ENCODE measurements at places on chromosomes 12 and 14.

DNA sequence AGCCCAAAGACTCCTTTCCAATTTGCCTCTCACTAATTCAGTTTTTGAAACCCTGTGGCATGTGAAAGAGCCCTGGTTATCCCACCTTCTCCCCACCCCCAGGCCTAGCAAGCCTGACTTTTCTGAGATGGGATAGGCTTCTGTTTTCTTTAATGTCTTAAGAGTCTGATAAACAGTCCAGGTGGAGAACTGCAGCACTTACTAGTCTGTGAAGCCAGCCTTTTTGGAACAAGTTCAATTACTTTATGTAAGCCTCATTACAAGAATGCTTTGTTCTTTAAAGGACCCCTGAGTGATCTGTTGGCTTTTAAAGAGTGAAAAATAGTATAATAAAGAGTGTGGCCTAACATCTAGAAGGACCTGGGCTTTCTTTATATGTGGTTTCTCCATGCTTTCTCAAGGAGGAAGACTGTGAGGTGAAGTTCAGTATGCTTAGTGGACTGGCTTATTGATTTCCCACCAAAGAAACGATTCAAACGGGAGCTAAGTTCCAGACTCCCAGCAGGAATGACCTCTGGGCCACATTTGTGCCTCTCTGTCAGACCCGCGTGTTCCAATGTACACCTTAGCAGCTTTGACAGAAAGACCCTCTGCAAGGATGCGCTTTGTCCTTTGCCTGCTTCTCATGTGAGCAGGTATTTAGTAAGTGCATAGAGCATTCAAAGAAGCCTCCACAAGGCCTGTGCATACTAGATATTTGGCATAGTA is 129.5 kb downstream of the DAAM1 start:
- no peak for DNase-seq

GRCh38 chr12:52980650-52981423 is 25.4 kb upstream of the EIF4B start:
- peak; percentile 79 for DNase-seq

- no peak for DNase-seq
Observed at GRCh38 chr14:74083784-74084276, 423 bp downstream of the ALDH6A1 start.

DNA sequence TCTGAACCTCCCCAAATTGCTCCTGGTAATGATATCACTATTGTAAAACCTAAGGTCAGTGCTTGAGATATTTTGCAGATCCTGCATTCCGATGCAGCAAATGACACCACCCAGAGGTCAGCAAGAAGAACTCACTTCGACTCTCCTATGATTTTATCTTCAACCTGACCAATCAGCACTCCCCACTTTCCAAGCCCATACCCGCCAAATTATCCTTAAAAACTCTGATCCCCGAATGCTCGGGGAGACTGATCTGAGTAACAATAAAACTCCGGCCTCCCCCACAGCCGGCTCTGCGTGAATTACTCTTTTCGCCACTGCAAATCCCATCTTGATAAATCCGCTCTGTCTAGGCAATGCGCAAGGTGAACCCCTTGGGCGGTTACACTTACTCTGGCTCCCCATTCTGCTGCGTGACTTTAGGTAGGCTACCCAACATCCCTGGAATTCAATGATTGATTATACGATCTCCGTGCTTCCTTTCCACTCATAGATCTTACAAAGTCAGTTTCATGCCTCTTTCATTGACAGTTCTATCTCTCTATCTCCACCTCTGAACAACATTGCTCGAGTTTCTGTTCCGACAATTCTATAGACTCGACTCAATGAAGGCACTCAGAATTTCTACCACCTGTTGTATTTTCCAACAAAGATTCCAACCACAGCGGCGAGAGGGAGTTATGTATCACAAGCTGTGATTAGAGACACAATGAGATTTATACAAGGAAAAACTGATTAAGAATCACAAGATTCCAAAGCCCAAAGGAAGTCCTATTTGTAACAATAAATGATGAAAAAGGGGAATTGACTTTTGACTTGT is 939 bp downstream of the NPC2 start:
- DNase-seq, result peak; percentile 55

- no peak for DNase-seq
Observed at GRCh38 chr14:43872222-43872621, 634.9 kb downstream of the FSCB start.

DNA sequence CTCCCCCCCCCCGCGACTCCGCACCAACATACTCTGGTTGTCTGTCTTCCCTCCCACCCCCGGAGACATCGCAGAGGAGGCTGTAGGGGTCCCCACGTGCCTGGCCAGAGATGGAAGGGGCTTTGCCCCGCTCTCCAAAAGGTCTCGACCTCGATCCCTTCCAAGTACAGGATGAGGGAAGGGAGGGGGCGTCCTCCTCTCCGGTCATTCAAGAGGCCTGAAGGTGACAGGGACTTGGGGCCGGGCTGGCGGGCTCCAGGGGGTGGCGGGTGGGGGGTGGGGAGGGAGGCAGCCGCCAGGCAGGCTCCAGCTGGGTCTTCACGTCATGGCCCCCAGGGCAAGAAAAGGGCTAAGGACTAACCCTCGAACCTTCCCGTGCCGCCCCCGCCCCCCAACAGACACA is 15.1 kb downstream of the TBX3 start:
- no peak for DNase-seq

Measured in HuH-7 (cell line).